ENCODE measurements at places on chromosomes 4 and X. TPM values are rescaled to one million over a fixed set of nuclear protein-coding genes. Genes with fewer than 3 reads are reported as not detected.

Gene TET2
- polyA plus RNA-seq: 5.3 TPM

Gene TLR2
- 1.9 TPM for polyA plus RNA-seq

Gene ADAMTS3
- polyA plus RNA-seq: 0.04 TPM

Gene RHOXF1
- 0.24 TPM for polyA plus RNA-seq

Gene NXF2
- polyA plus RNA-seq: not detected

Gene TSPAN6
- 55.4 TPM for polyA plus RNA-seq

Gene VMA21
- 7.1 TPM for polyA plus RNA-seq

Gene FATE1
- polyA plus RNA-seq: not detected

Gene UGT2A1
- not detected for polyA plus RNA-seq

Gene HTRA3
- polyA plus RNA-seq: 3.4 TPM

Gene SSX4B
- not detected for polyA plus RNA-seq

Gene UBE2K
- 33.7 TPM for polyA plus RNA-seq

Gene GBA3
- not detected for polyA plus RNA-seq

Gene TRAPPC11
- polyA plus RNA-seq: 11.6 TPM

Gene GAGE12H
- not detected for polyA plus RNA-seq

Gene COPS4
- polyA plus RNA-seq: 9.8 TPM

Gene SLC26A1
- 0.09 TPM for polyA plus RNA-seq

Gene GUCY1B1
- 1.8 TPM for polyA plus RNA-seq

Gene F11
- polyA plus RNA-seq: not detected

Gene MAGEA2
- polyA plus RNA-seq: not detected

Gene GRIA3
- 0.05 TPM for polyA plus RNA-seq

Gene TAF7L
- 0.07 TPM for polyA plus RNA-seq

Gene MAGIX
- polyA plus RNA-seq: 6.3 TPM

Gene SCRG1
- polyA plus RNA-seq: 0.24 TPM

Gene SPANXD
- polyA plus RNA-seq: not detected

Gene NSDHL
- 60.6 TPM for polyA plus RNA-seq

Gene SERTM2
- polyA plus RNA-seq: not detected

Gene COX7B2
- polyA plus RNA-seq: not detected

Gene SOD3
- polyA plus RNA-seq: 21.1 TPM

Gene TCP11X2
- not detected for polyA plus RNA-seq

Gene SLC35A2
- polyA plus RNA-seq: 22.1 TPM

Gene GASK1B
- 1.0 TPM for polyA plus RNA-seq

Gene MAGEA2B
- polyA plus RNA-seq: not detected

Gene CRLF2
- 0.09 TPM for polyA plus RNA-seq

Gene CXCL10
- polyA plus RNA-seq: 0.77 TPM

Gene SLC25A4
- polyA plus RNA-seq: 20.6 TPM

Gene MID1IP1
- polyA plus RNA-seq: 16.7 TPM

Gene RNF175
- polyA plus RNA-seq: 0.12 TPM

Gene FAM9C
- not detected for polyA plus RNA-seq

Gene XAGE1A
- polyA plus RNA-seq: not detected

Gene DUX4
- polyA plus RNA-seq: not detected

Gene FAM184B
- polyA plus RNA-seq: 0.14 TPM

Gene TLR6
- polyA plus RNA-seq: 0.20 TPM

Measured in esophagus (tissue), 2 donors.